ENCODE measurements at places on chromosomes 7 and 10.

DNA sequence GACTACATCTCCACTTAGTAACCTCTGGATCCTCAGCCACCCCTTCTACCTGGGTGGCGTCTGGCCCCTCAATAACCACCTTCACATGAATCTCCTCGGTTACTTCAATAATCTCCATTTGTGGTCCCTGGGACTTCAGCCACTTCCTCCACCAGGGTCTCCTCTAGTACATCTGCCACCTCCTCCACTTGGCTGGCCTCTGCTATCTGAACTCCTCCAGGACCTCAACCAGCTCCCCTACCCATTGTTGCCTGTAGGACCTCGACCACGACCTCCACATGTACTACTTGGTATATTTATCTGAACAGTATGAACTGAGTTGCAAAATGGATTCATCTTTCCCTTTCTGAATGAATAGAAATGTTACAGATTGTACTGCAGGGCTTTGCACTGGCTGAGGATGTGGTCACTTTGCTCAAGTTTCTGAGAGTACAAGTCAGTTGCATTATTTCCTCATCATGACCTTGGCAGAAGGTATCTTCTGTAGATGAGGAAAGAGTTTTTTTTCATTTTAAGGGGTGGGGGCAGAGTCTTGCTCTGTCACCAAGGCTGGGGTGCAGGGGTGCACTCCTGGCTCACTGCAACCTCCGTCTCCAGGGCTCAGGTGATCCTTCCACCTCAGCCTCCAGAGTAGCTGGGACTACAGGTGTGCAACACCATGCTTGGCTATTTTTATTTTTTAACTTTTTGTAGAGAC is 36.0 kb downstream of the MAT1A start:
- DNase-seq: no peak

DNA sequence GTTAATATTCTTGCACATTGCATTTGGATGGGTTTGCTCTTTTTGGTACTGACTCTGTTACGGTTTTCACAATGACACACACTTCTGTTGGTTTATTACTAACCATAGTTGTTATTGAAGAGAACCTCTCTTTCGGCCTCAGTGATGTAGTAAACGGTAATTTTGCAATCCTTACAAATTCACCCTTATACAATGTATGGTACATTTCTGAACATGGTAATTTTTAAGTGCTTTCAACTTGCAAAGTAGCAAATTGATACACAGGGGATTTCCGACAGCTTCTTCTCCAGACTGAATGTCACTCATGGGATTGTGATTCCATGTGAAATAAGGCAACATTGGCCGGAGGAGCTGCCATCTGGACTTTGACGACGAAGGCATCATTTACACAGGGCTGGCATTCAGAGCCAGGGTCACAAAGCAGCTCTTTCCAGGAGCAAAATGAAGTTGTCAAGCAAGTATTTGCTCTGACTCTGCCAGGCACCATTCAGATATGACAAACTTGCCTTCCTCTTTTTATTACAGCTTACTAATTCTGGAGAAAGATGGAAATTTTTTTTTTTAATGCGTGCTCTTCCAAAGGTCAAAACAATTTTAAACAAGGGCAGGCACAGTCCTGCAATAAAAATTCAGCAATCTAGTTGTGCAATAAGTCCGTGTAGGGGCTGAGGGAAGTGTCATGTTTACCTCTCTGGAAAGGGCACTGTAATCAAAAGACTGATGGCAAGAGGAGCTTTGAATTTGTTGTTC is 711.5 kb upstream of the C7orf33 start:
- DNase-seq: no peak

GRCh38 chr7:72053292-72053691 is 358.8 kb downstream of the CALN1 start:
- DNase-seq: no peak

DNA sequence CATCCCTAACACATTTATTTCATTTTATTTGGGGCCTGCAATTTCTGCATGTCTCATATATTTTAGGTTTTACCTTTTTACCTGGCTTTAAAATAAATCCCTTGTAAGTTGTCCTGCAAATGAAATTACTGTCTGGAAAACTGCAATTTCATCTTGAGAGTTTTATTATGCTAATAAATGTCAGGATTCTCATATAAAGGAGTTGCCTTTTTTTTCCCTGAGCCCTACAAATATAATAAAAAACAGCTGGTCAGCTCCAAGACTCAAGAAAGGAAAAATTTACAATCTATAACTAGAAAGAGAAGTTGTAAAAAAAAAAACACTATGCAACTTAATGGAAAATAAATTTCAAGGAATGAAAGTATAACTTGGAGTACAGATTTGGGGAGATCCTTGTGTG is 108.7 kb downstream of the SH2D4B start:
- DNase-seq: no peak

DNA sequence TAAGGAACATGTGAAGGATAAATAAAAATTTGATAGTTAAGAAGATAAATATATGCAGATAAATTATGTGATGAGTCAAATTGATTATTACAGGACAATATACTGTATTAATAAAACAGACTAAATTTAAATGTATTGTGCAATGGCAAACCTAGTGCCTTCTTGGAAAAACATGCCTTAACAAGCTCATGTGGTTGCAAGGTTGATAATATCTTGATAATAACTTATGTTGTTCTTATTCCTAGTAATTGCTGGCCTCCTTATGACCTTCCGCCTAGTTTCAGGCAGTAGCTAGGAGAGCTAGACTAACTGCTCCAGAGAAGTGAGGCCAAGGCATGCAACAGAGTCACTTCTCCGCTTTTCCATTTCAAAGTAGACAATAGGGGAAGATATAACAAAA is 7.6 kb upstream of the RAB11FIP2 start:
- no peak for DNase-seq

- no peak for DNase-seq
Observed at GRCh38 chr7:4134204-4134603, 547.9 kb upstream of the FOXK1 start.

DNA sequence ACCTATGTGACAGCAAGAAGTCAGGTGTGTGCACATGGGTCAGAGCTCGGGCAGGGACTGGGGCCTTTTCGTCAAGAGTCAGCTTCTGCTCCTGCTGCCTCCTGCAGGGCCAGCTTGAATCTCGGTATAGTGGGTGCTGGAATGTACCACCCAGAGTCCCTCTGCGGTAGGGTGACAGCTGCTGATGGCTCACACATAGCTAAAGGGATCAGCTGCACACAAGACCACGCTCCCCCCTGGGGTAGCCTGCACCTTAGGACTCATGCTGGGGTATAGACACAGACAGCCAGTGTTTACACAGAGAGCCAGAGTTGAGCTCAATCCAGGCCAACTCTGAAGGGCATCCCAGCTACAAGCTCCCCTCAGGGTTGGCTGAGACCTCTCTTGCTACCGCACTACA is 14.0 kb upstream of the COL13A1 start:
- no peak for DNase-seq

DNA sequence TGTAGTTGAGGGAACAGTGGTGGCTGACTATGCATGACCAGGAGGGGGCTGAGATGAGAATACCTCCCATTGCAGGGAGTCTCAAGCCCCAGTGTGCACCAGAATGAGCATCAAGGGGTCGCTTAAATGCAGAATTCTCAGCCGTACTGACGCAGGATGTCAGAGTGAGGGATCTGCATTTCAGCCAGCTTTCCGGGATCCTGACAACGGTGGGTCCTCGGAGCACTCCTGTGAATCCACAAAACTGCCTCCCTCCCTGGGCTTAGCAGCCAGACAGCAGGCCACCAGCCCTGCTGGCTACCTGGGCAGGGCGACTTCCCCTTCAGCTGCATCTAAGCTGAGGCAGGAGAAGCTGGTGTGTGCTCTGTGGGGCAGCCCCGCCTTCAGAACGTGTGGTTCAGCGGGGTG is 21.8 kb upstream of the LOXL4 start:
- no peak for DNase-seq

DNA sequence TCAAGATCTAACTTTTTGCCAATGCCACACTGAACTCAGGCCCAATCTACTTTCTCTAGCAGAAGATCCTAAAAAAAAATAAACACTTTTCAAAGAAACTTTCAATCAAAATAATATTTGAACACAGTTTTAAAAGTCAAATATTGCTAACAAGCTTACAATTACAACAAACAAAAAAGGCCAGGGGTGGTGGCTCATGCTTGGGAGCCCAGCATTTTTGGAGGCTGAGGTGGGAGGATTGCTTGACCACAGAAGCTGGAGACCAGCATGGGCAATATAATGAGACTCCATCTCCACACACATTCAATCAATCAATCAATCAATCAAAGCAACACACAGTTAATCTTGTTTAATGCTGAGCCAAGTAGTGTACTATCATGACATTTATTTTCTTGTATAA is 149.2 kb downstream of the CYP26A1 start:
- no peak for DNase-seq

GRCh38 chr7:34263168-34263567 is 357.8 kb downstream of the BMPER start:
- DNase-seq: no peak

DNA sequence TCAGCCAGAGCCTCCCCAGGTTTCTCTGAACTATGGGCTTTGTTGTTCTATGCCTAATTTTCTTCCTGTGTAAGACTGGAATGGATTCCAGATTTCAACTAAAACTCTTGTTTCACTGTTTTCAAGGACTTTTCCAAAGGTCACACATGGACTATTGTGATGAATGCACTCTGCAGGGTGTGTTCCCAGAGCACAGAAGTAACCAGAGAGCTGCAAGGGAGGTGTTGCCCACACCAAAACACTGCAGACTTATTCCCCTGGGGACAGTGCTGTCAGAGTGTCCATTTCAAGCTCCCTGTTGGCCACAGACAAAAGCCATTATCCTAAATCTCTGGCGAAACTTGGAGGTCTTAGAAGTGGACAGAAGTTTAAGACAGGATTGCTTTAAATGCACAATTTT is 231.6 kb downstream of the TRIL start:
- no peak for DNase-seq

GRCh38 chr10:59648711-59649201 is 60.9 kb downstream of the SLC16A9 start:
- no peak for DNase-seq

- no peak for DNase-seq
Observed at GRCh38 chr10:43922335-43923280, 273.9 kb upstream of the ZNF32 start.

DNA sequence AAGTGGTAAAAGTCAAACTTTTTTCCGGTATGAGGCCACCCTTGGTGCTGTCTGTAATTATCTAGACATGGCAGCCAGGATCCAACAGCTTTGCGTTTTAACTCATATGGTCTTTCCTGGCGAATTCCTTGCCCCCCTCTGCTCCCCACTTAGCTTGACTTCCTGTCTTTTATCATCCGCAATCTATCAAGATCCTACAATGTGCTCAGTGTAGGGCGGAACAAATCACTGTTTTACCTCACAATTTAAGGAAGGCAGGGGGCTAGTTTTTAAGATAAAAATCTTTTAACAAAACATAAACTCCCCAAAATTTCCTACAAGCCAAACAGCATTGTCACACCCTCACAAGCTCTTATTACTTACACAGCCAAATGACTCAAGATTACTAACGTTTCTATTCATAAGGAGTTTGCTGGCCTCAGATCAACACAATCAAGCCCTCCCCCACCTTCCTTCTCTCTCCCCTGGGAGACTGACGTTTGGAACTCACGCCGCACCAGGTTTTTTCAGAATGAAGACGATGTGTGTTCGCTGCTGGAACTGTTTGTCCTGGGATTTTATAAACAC is 1.3 kb upstream of the CDK14 start:
- no peak for DNase-seq

DNA sequence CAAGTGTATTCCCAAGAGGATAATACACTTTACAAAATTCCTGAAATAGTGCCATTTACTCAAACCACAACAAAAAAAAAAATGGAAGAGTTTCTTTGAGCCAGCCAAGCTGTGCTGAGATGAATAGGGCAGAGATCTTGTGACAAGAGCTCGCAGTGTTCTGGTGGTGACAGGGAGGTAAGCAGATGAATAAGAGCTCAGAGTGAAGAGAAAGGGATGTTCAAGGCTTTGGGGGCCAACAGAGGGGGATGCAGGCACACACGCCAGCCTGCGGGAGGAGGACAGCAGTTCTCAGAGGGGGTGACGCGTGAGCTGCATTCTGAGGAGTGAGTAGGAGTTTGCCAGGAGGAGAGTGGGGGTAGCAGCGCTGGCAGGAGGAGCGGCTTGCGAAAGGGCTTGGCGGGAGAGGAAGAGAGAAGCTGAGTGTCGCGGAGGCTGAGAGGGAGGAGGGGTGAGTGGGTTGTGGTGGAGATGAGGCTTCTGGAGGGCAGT is 194.4 kb upstream of the IMMP2L start:
- no peak for DNase-seq

- no peak for DNase-seq
Observed at GRCh38 chr10:67678335-67678974, 17.5 kb downstream of the CTNNA3 start.

Data from dermis microvascular lymphatic vessel endothelial cell (primary cell).